ENCODE measurements at places on chromosomes 6 and 20. TPM values are rescaled to one million over a fixed set of nuclear protein-coding genes. Genes with fewer than 3 reads are reported as not detected.

DNA sequence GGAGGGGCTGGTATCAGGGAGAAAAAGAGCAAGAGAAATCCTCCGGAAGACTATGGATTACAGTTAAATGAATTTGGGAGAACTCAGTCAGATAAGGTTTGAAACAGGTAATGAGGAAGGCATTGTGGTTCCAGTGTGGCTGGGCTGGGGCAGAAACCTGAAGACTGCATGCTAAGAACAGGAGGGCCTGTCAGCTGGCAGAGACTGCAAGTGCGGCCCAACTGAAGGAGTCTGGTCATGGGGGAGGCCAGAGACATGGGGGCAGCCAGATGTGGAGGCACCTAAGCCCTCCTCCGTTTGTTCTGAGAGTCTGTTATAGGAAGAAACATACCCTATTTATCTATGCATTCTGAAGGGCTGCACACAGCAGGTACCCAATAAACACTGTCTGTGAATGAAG, 16.6 kb downstream of the TFB1M start:
- H3K4me3 ChIP-seq: no peak overlapping the region
- no peaks in the 10 kb centered on the region for H3K4me1 ChIP-seq
- no peak for DNase-seq
- H3K27ac ChIP-seq: no peak overlapping the region
- H3K36me3 ChIP-seq: peaks cover 49% of the 10 kb centered on the region

GRCh38 chr6:158772851-158773371, 46.3 kb downstream of the EZR start:
- H3K36me3 ChIP-seq: peaks cover 99% of the 10 kb centered on the region
- H3K4me3 ChIP-seq: no peak overlapping the region
- no peaks in the 10 kb centered on the region for H3K27me3 ChIP-seq
- peaks cover 16% of the 10 kb centered on the region for H3K4me1 ChIP-seq
- peak overlapping the region; percentile 45 for H3K27ac ChIP-seq

DNA sequence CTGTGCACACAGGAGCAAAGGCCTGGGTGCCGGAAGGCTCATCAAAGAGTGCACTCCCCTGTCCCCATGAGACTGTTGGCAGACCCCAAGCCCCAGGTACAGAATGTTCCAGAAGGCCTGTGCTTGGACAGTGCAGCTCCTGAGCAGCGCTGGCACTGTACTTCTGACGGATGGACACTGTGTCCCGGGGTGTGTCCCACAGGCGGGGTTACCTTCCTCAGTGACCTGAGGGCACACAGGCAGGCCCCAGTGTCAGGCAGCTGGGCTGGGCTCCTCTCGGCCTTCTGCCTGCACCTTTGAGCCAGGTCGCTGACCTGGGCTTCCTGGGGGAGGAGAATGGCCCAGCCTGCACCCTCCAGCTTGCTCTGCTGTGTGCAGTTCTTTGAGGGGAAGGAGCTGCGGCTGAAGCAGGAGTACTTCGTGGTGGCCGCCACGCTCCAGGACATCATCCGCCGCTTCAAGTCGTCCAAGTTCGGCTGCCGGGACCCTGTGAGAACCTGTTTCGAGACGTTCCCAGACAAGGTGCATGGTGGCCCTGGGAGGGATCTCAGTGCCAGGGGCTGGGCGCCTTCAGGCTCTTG, 30.1 kb downstream of the PYGB start:
- H3K4me3 ChIP-seq: no peak overlapping the region
- no peak for DNase-seq
- H3K36me3 ChIP-seq: peaks cover 49% of the 10 kb centered on the region
- H3K27ac ChIP-seq: no peak overlapping the region
- no peaks in the 10 kb centered on the region for H3K27me3 ChIP-seq

The ACTL10 gene
- 8.7 TPM for polyA plus RNA-seq

The RIN2 gene
- not detected for polyA plus RNA-seq

GRCh38 chr20:60760256-60761000, 491.6 kb upstream of the CDH4 start:
- no peak overlapping the region for H3K4me3 ChIP-seq
- H3K4me1 ChIP-seq: no peaks in the 10 kb centered on the region
- no peak overlapping the region for H3K27ac ChIP-seq
- peaks cover 2% of the 10 kb centered on the region for H3K27me3 ChIP-seq

DNA sequence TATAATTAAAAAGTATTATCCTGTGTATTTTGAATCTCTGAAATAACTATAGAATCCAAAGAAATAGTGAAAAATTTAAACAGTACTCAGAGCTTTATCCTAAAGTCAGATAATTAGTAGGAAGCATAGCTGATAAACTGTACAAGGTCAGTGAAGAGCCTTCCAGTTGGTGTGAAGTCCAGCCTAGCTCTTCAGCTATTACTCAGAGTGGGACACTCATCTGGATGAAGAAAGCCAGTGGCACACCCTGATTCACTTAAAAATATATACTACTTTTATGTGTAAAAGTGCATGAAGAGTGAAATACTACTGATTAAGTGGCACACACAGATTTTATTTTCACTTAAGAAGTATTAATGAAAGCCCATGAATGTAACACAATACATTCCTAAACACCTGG, 3.1 kb downstream of the IFNGR1 start:
- H3K27me3 ChIP-seq: no peaks in the 10 kb centered on the region
- no peak overlapping the region for H3K4me3 ChIP-seq
- no peak for DNase-seq
- H3K36me3 ChIP-seq: no peaks in the 10 kb centered on the region
- no peak overlapping the region for H3K27ac ChIP-seq

DNA sequence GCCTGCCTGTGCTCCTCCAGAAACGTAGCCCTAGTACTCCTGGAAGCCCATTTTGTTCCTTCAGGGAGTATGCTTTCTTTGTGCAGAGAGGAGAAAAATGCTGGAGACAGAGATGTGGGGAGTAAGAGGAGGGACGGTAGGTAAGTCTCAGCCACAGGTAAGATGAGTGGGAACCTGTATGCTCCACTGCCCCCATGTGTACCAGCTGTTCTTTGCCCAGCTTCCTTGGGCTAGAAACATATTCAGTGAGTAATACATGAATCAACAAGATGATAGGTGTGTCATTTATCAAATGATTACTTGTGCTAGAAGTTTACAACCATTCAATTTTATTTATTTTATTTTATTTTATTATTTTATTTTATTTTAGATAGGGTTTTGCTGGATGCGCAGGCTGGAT, 13.6 kb upstream of the CEP85L start:
- H3K27me3 ChIP-seq: no peaks in the 10 kb centered on the region
- peaks cover 15% of the 10 kb centered on the region for H3K36me3 ChIP-seq
- no peak for DNase-seq
- peak overlapping the region; percentile 56 for H3K27ac ChIP-seq
